ENCODE measurements at places on chromosomes 5 and 9.

GRCh38 chr9:16029796-16030363 lies 477.0 kb downstream of the CCDC171 start:
- no peak for DNase-seq

- DNase-seq = no peak
Observed at GRCh38 chr5:25160891-25161290, 516.1 kb upstream of the CDH10 start.

DNA sequence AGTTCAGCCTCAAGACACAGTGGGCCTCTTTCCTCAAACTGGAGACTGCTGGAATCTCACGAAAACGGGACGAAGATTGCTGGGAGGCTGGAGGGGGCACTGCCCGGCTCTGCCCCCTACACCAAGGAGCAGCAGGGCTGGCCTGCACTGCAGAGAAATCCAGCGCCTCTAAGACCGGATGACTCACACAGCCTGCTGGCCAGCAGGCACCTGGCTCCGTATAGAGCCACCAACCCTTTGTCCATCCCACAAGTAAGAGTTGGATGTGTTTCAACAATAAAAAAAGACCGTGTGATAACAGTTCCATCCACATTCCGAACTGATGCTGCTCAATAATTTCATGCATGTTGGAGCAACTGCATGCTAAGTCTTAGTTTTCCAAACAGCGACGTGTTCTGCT lies 11.5 kb downstream of the CCDC127 start:
- DNase-seq = no peak

DNA sequence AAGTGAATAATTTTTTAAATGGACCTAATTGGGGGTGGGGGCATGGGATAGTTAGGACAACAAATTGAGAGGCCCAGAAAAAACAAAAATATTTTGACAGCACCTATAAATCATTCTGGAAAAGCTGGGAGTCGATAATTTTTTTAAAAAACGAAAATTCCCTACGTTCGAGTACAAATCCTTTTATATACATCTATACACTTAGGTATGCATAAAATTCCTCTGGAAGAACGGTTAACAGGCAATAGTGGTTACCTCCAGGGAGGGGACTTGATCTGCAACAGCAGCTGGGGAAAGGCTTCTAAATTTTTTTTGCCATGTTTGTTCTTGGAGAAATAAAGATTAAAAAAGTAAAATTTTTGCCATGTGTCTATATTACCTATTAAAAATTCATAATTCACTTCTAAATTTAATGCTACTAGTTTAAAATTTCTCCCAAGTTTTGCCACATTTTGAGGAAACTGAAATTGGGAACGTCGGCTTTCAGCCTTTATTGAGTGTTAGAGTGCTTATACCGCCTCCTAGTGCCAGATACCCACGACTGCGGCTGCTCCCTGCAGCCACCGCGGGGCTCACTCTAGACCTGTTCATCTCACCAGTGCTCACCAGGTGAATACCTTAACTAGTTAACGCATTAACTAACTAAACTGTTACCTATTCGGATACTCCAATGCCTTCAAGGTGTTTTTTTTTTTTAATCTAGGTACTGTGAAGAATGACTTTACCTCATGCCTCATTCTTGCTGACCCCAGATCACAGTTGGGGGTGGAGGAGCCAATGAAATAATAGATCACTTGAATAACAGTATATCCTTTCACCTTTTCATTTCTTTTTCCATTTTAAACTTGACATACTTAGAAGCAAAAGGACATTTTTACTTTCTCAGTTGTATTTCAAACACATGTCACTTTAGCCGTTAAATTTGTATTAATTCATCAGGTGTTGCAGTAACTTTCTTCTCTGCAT lies 1.8 kb upstream of the BHMT start:
- DNase-seq = peak; percentile 4

DNA sequence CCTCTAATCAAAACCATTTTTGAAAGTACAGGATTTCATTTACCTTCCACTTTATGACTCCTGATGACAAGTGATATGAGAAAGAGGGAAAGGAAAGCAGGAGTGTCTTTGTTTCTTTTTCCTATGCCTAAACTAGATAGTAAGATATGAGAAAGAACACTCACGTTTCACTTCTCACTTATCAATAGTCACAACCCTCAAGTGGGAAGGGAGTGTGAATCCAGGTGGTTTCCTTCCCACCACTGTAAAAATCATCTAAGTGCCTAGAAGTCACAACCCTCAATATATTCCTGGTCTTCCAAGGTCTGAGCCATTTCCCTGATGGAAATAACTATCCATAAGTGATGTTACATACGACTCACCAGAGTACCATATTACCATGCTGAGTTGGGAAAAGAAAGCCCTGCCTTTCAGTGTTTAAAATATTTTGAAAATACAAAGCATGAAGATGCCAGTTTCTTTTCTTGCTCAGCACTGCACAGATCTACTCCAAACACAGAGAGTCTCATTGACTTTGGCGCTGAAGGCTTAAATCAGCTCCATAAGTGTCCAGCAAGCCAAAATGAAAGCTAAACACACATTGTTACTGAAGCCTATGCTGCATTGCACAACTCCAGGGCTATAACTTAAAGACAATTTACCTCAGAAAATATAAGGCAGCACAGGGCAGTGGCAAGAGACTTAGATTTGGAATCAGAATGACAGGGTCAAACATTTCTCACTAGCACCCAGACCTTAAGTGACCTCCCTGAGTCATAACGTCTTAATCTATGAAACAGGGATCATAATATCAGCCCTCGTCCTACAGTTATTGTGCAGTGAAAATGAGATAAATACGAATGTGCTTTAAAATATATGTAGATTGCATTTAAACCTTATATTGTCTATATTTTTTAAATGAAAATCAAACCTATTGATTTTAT lies 301.2 kb downstream of the KIAA0825 start:
- DNase-seq = no peak

- no peak for DNase-seq
Observed at GRCh38 chr5:34957857-34958690, 28.7 kb downstream of the DNAJC21 start.

- DNase-seq = no peak
Observed at GRCh38 chr5:56142233-56142613, 90.9 kb downstream of the ANKRD55 start.

DNA sequence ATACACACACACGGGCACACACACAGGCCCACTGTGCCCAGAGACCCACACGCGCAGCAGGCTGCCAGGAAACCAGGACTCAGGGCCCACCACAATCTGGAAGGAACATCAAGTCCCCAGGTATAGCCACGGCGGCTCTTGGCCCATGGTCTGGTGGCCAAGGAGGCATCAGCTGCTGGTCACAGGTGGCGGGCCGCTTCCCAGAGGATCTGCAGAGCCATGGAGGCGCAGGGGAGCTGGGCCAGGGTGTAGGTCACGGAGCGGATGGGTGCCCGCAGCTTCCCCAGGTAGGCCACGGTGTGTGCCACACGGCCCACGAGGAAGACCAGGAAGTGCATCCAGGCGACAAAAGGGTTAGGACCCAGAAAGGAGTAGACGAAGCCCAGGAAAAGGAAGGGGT lies 13.4 kb downstream of the PTGES start:
- no peak for DNase-seq

- peak; percentile 77 for DNase-seq
Observed at GRCh38 chr5:80654391-80655230, at the start of the genes DHFR and MSH3. Gene DHFR (minus strand): TSS chr5:80654983. CDS start chr5:80654489, 494 bp downstream. Gene MSH3 (plus strand): TSS chr5:80654652. CDS start chr5:80654728, 76 bp downstream.

GRCh38 chr5:104998572-104998971 lies 1436.0 kb upstream of the NUDT12 start:
- no peak for DNase-seq

- DNase-seq = no peak
Observed at GRCh38 chr5:39520232-39520572, 95.4 kb upstream of the DAB2 start.

DNA sequence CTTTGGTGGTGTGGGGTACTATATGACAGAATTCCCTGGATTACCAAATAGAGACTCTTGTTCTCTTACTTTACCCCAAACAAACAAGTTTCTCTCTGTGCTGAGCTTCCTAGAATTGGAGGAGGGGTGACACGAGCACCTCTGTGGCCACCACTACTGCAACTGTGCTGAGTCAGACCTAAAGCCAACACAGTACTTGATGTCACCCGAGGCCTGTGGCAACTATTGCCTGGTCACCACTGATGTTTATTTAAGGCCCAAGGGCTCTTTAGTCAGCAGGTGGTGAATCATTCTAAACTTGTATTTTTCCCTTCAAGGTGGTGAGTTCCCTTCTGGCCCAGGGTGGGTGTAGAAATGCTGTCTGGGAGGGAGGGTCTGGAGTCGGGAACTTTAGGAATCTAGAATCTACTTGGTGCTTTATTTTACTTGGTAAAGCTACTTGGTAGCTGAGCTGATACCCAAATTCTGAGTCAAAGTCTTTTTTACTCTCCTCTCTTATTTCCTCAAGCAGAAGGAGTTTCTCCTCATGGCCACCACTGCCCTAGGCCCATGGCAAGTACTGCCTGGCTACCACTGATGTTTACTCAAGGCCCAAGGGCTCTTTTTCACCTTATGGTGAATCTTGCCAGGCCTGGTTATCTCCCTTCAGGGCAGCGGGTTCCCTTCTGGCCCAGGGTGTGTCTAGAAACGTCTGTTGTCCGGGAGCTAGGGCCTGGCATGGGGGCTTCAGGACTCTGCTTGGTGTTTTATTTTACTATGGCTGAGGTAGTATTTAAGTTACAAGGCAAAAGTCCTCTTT lies 9.8 kb downstream of the LURAP1L start:
- DNase-seq = no peak

- no peak for DNase-seq
Observed at GRCh38 chr9:131593091-131593820, 47.9 kb downstream of the PRRT1B start.

DNA sequence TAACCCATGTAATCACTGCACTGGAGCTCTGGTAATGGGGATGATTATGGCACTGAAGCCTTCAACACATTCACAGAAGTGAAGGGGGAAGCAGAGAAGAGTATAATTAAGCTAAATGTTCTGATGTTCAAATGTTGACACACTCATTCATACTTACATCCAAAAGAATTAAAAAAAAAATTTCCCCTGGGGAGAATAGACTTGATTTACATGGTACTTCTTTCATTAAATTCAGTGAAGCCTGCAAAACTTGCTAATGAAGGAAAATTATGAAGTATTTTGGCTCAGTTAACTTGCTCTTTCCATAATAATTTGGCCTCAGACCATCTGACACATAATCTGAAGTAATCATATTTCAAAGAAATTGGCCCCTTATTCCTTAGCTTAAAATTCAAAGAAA lies 428.8 kb downstream of the SH3GL2 start:
- DNase-seq = no peak

GRCh38 chr5:7717691-7718090 lies 133.2 kb downstream of the CFAP90 start:
- DNase-seq = no peak

DNA sequence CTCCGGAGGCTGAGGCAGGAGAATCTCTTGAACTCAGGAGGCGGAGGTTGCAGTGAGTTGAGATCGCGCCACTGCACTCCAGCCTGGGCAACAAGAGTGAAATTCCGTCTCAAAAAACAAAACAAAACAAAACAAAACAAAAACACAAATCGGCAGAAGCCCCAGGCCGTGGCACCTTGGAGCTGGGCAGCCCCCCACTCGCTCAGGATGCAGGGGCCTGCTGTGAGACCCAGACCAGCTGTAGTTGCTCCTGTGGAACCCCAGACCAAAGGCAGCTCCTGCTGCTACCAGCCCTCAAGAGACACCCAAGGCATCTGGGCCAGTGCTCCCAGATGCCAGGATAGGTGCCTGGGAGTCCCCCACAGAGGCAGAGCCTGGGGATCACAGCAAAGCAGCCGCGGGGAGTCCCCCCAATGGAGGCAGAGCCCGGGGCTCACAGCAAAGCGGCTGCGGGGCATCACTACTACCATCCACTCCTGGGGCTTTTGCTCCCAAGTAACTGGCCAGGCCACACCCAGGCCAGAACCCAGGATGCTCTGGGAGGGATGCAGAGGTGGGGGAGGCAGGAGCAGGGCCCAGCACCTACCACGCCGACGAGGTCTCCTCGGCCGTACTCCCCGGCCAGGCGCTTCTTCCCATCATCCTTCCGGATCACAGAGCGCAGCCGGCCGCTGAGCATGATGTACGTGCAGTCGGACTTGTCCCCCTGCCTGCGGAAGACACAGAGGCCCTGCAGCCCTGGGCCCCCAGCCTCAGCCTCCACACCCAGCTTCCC lies 37.7 kb upstream of the NSMF start:
- no peak for DNase-seq

DNA sequence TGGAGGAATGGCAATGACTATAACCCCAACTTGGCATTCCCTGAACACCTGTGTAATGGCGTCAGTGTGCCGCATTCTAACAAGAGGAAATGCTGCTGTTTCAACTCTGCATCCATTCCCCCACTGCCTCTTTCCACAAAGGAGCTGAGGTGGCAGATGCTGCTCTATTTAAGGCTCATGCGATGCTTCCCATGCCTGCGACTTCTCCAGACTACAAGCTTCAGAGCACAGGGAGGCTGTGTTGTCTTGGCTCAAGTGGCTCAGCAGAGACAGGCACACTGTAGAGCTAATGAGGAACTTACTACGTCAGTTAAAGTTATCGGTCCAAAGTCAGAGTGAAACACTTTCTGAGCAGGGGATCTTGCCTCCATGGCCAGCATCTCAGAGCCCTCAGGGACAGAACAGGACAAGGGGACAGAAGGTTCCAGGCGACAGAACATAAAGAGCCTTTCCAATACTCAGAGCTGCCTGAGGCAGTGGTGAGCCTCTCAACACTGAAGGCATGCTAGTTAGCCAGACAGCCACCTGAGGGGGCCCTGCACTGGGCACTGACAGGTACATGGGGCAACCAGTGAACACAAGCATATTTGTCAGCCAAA lies 21.8 kb downstream of the TNIP1 start:
- no peak for DNase-seq
